Bladder microvascular endothelial cell (primary cell): ENCODE measurements at places on chromosomes 5 and 9. TPM values are rescaled to one million over a fixed set of nuclear protein-coding genes. Genes with fewer than 3 reads are reported as not detected.

The EGFLAM gene
- total RNA-seq: 0.06 and 0.49 TPM in 2 replicates

The PCDHGA5 gene
- 0.49 and 2.0 TPM in 2 replicates for total RNA-seq

The PKD2L2 gene
- total RNA-seq: not detected in 2 replicates

The COX7C gene
- 149 and 180 TPM in 2 replicates for total RNA-seq

The AJM1 gene
- total RNA-seq: 0.65 and 1.4 TPM in 2 replicates

The IFNB1 gene
- not detected in 2 replicates for total RNA-seq

The SERINC5 gene
- total RNA-seq: 5.8 and 16.2 TPM in 2 replicates

The LRRC70 gene
- 24.0 and 46.3 TPM in 2 replicates for total RNA-seq

The IFNA2 gene
- total RNA-seq: not detected in 2 replicates

The OBP2B gene
- total RNA-seq: not detected in 2 replicates

The GAPT gene
- total RNA-seq: not detected in 2 replicates

The WDR38 gene
- not detected in 2 replicates for total RNA-seq

The NRG2 gene
- 0.16 and 0.57 TPM in 2 replicates for total RNA-seq

The EMB gene
- under 0.01 and 0.25 TPM in 2 replicates for total RNA-seq
